ENCODE measurements at places on chromosomes 16 and 17.

- no peak for DNase-seq
Observed at GRCh38 chr17:6623941-6624340, 16.6 kb downstream of the KIAA0753 start.

DNA sequence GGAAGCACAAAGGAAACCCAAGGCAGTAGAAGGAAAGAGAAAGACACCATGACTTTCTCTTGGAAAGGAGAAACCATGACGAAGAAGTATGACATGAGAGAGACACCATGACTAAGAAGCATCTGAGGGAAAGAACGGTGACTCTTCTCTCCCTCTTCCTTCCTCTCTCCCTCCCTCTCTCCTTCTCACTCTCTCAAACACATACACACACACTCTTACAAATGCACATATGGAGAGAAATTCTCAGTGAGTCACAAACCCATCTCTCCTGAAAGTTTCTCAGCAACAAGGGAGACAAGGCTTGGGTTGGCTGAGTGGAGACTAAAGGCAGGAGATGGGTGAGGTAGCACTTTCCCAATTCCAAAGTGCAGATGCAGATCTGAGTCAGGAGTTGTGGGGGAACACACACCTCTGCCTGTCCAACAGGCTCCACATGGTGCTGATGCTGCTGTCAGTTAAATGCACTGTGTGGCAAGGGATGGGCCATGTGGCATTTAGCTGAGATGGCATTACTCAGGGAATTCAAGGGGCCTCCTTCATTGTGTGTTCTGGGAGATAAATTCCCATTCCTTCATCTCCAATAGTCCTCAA, 336.7 kb upstream of the C16orf82 start:
- DNase-seq: no peak

DNA sequence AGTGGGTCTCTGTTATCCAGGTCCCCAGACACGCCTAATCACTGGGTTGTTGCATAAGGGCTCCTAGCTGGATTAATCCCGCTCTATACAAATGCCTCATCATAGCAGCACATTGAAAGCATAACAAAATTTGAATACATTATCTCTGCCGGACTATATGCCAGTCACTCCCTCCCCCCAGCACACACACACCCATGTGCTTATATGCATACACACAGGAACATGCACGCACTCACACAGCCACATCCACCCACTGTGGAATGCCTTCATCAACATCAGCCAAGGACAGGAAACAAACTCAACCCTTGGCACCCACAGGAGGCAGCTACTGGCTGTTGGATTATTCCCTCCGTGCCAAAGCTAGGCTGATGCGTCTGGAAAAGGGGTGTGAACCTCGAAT, 3.5 kb upstream of the CDH13 start:
- no peak for DNase-seq

GRCh38 chr16:31501966-31502348, 6.2 kb downstream of the RUSF1 start:
- DNase-seq: no peak

DNA sequence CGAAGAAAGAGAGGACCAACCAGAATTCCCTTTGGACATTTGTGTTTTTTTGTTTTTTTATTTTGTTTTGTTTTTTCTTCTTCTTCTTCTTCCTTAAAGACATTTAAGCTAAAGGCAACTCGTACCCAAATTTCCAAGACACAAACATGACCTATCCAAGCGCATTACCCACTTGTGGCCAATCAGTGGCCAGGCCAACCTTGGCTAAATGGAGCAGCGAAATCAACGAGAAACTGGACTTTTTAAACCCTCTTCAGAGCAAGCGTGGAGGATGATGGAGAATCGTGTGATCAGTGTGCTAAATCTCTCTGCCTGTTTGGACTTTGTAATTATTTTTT, 3.6 kb downstream of the SOX9 start:
- no peak for DNase-seq

DNA sequence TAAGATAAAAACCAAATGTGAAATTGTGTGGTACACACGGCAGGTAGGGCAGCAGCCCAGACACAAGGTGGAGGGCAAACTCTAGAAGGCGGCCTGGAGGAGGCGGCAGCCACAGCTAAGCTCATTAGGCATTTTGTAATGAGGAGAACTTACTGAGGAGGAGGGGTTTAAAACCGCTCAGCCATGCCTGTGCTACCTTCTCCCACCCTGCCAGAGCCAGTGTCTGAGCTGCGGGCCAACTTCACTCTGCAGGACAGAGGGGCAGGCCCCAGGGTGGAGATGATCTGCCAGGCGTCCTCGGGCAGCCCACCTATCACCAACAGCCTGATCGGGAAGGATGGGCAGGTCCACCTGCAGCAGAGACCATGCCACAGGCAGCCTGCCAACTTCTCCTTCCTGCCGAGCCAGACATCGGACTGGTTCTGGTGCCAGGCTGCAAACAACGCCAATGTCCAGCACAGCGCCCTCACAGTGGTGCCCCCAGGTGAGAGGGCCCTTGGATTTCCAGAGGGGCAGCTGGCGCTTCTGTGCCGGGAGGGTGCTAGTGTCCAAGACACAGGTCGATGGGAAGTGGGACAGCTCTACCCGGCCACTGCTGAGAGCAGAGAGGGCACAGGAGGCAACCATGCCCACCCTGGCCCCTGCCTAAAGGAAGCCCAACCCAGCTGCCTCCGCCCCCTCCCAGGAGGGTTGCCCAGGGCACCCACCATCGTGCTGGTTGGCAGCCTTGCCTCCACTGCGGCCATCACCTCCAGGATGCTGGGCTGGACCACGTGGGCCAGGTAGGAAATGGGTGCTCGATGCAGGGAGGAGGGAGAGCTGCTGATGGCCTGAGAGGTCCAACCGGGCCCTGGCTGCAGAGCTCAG, 4.3 kb upstream of the SYNGR2 start:
- no peak for DNase-seq

DNA sequence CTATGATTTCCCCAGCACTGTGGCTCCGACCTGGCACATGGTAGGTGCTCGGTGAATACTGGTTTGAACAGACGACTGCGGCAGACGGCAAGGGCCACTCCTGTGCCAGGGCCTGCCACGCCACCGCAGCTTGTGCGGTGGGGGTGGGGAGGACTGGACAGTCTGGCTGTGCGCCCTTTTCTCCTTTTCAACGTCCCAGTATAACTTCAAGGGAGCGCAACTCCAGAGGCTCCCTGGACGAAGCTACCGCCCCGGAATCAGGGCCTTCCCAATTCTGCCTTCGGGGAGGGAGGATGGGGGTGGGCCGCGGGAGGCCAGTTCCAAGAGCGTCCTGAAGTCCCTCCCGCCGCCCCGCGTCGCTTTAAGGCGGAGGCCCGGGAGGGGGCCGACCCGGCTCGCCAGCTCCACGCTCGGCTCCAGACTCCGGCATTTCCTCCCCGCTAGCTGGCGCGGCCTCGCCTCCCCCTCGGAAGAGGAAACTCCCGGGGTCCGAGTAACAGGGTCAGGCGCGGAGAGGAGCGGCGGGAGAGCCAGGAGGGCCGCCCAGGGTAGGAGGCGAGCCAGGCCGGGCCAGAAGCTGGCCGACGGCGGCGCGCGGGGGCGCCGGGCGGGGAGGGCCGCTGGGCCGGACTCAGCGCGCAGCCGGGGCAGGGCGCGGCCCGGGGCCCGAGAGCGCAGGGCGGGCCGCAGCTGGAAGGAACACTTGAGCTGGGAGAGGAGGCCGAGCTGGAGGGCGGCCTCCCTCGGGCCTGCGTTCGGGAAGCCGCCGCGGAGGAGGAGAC, at the start of gene ITPRIPL2:
Gene ITPRIPL2, plus strand, starts transcription at position 388 of the 782 bp plus-strand sequence. CDS start 498 bp downstream, outside the sequence.
- peak; percentile 93 for DNase-seq

DNA sequence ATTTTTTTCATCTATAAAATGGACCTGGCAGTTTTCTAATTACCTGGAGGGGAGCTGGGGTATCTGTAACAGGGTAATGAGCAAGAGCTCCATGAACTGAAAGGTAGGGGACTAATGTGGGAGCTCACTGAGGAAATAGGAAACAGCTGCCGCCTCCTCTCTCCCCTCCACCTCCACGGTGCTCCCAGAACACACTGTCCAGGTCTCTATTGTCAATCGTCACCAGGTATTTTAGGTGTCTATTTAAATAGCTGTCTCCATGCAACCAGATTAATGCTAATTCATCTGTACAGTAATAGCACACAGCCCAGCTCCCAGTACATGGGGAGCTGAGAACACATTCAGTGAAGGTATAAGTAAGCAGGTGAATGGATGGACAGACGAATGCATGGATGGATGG, 233.3 kb downstream of the GRIN2A start:
- no peak for DNase-seq

DNA sequence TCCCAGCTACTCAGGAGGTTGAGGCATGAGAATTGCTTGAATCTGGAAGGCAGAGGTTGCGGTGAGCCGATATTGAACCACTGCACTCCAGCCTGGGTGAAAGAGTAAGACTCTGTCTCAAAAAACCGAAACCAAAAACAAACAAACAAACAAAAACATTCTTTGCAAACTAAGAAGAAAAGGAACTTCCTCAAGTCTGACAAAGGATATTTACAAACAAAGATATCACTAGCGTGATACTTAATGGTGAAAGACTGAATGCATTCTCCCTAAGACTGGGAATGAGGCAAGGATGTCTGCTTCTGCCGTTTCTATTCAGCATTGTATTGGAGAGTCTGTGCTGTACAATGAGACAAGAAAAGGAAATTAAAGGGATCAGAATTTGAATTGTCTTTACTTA, 10.5 kb upstream of the MPO start:
- no peak for DNase-seq

GRCh38 chr16:86891121-86891520, 312.8 kb downstream of the FOXL1 start:
- no peak for DNase-seq

GRCh38 chr16:8819411-8820034, 21.9 kb downstream of the PMM2 start:
- no peak for DNase-seq

- DNase-seq: no peak
Observed at GRCh38 chr16:46844771-46845170, 13.8 kb upstream of the C16orf87 start.

- DNase-seq: no peak
Observed at GRCh38 chr17:81832608-81833159, 407 bp downstream of the MCRIP1 start.

GRCh38 chr17:29840884-29841283, 89.1 kb downstream of the SSH2 start:
- DNase-seq: no peak

- peak; percentile 45 for DNase-seq
Observed at GRCh38 chr17:79650283-79650682, 39.4 kb upstream of the RBFOX3 start.

DNA sequence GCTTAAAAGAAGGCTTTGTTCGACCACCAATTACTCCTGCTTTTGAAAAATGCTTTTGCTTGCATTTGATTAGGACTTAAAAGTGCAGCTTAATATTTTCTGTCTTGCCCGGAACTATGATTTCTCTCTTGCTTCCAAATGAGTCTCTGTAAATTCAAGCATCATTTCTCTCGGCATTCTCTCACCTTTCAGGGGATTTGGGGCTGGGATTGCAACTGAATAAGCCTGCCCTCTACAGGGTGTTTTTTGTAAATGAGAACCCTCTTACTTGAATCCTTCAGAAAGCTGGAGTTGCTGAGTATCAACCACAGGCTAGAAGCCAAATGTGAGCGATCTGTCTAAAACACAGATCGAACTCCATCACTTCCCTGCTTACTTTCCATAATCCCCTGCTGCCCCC, 234.6 kb downstream of the TMEM114 start:
- no peak for DNase-seq

- DNase-seq: no peak
Observed at GRCh38 chr16:8963010-8963820, 491 bp downstream of the USP7 start.

- no peak for DNase-seq
Observed at GRCh38 chr16:51556694-51557340, 405.7 kb upstream of the SALL1 start.

All from left forelimb (tissue), 1 donor.